ENCODE measurements at places on chromosomes 2 and 18. TPM values are rescaled to one million over a fixed set of nuclear protein-coding genes. Genes with fewer than 3 reads are reported as not detected.

DNA sequence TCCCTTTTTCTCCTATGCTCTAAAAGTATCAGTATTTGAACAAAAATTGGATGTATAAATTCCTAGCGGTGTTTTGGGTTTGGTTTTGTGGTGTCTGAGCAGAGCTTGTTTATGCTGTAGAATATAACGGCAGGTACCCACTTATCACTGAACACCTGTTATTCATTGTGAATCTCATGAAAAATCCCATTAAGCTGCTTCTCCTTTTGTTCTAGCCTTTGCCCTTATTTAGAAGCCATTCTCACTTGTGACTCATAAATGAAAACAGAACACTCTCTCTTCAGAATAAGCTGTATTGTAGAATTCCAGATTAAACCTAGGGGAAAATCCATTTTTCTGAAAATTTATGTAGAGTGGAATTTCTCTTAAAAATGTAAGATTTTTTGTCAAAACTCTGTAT lies 104.0 kb downstream of the PRPF40A start:
- DNase-seq = no peak

The CIB4 gene
- total RNA-seq = not detected

The TLX2 gene
- not detected for total RNA-seq

The ARL4C gene
- 30.0 TPM for total RNA-seq

- DNase-seq = no peak
Observed at GRCh38 chr2:239186516-239187357, 214.1 kb downstream of the HDAC4 start.

- DNase-seq = no peak
Observed at GRCh38 chr2:200444530-200444929, 65.3 kb downstream of the KCTD18 start.

The LBX2 gene
- total RNA-seq = 4.3 TPM

- no peak for DNase-seq
Observed at GRCh38 chr2:188937228-188938220, 36.6 kb upstream of the COL3A1 start.

- no peak for DNase-seq
Observed at GRCh38 chr2:145157036-145157675, 637.2 kb upstream of the ZEB2 start.

The FAM124B gene
- total RNA-seq = 50.3 TPM

DNA sequence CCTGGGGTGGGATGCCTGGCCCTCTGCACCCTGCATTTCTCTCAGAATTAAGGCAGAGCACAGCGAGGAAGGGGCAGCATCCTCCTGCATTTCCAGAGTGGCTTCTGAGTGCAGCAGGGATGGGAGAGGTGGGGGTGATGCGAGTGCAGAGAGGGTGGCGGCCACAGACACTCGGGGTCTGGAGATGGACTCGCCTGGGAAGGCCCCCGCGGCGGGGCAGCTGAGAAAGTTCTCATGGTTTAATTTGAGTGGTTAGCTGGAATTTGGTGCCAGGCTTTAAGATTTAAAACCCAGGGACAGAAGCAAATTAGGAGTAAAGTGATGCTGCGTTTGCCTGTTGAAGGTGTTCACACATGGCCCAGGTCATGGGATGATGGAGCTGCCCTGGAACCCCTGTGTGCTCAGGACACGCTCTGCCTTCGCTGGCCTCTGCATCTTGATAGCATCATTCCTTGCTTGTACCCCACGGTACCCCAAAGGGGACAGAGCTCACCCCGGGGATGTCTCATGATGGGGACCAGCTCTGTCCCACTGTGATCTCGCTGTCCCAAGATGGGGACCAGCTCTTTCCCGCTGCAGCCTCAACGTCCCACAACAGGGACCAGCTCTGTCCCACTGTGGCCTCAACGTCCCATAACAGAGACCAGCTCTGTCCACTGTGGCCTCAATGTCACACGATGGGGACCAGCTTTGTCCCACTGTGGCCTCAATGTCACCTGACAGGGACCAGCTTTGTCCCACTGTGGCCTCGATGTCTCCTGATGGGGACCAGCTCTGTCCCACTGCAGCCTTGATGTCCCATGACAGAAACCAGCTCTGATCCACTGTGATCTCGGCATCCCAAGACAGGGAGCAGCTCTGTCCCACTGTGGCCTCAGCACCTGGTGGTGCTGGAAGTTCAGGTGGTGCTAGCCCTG lies 27.5 kb downstream of the TMEM18 start:
- no peak for DNase-seq

DNA sequence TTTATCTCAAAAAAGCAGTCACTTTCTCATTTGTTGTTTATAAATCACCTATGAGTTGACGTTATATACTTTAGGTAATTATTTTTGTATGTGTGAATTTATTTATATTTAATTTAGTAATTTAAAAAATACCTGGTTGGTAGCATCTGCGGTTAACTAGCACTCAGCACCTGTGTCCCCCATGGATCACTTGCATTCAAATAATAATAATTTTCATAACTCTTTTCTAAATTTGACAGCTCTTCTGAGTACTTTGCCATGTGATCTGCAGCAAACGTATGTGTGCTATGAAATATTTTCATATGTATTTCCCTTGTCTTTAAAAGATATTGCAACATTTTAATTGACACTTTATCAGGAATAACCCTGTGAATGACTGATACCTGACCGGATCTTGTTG lies 88.1 kb downstream of the CMPK2 start:
- DNase-seq = no peak

GRCh38 chr2:191421950-191422349 lies 176.7 kb downstream of the MYO1B start:
- no peak for DNase-seq

All from glomerular endothelial cell (primary cell).